Astrocyte (in vitro differentiated cells and primary cell): ENCODE measurements at places on chromosomes 2 and 18. TPM values are rescaled to one million over a fixed set of nuclear protein-coding genes. Genes with fewer than 3 reads are reported as not detected.
A peak's percentile ranks its signal among the peaks of the same experiment; 100 is the strongest.

GRCh38 chr2:88545118-88545517 lies 82.1 kb downstream of the EIF2AK3 start:
- DNase-seq: no peak
- H3K4me1 ChIP-seq: no peaks in the 10 kb centered on the region
- no peak overlapping the region for H3K4me3 ChIP-seq
- no peaks in the 10 kb centered on the region for H3K36me3 ChIP-seq
- H3K27me3 ChIP-seq: peaks cover 7% of the 10 kb centered on the region
- H3K27ac ChIP-seq: no peak overlapping the region

- H3K27me3 ChIP-seq: no peaks in the 10 kb centered on the region
- DNase-seq: no peak
- H3K36me3 ChIP-seq: no peaks in the 10 kb centered on the region
- H3K4me3 ChIP-seq: no peak overlapping the region
These were observed 65.1 kb upstream of the TRIB2 start for GRCh38 chr2:12651641-12652040.

DNA sequence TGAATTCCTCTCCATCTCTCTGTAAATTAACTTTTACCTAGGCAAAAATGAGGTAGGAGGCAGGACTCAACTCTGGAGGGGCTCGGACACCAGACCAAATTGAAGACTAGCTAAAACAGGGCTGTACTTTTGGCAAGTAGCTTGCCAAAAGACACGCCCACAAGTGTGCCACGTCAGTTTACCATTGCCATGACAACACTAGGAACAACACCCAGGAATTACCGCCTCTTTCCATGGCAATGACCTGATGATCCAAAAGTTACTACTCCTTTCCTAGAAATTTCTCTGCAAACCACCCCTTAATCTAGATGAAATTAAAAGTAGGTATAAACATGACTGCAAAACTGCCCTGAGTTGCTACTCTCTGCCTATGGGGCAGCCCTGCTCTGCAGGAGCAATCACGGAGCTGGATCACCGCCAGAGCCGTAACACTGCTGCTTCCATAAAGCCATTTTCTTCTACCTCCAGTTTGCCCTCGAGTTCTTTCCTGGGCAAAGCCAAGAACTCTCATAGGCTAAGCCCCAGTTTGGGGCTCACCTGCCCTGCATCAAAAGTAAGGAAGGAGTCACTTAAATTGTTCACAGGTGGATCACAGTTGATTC lies 66.0 kb upstream of the FAM136A start:
- no peak for DNase-seq
- H3K27me3 ChIP-seq: no peaks in the 10 kb centered on the region
- H3K4me3 ChIP-seq: no peak overlapping the region
- no peak overlapping the region for H3K27ac ChIP-seq

DNA sequence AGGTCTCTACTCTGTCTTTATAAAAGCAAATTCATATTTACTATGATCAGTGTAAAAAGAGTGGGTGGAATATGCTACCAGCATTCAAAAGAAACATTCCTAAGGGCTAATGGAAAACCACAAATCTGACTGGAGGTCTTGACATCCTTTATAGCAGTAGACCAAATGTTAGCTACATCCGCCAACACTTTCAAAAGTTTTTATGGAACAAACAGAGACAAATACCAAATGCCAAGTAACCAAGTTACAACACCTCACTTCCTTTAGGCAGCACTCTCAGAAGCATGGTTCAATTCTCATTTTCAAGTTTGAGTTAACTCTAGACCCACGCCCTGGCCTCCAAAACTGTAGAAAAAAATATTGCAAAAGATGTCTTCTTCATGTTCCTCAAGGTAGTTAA lies 78.3 kb upstream of the SETBP1 start:
- no peak overlapping the region for H3K27ac ChIP-seq
- peak; percentile 89 for DNase-seq
- H3K4me1 ChIP-seq: peaks cover 16% of the 10 kb centered on the region
- no peaks in the 10 kb centered on the region for H3K36me3 ChIP-seq
- no peak overlapping the region for H3K4me3 ChIP-seq

- no peak for DNase-seq
- H3K4me3 ChIP-seq: no peak overlapping the region
- no peaks in the 10 kb centered on the region for H3K36me3 ChIP-seq
- peaks cover 9% of the 10 kb centered on the region for H3K4me1 ChIP-seq
- H3K27ac ChIP-seq: no peak overlapping the region
- peaks cover 15% of the 10 kb centered on the region for H3K27me3 ChIP-seq
These were observed 3.4 kb upstream of the CYP1B1 start for GRCh38 chr2:38079116-38080052.

GRCh38 chr2:184599054-184599871 lies 934 bp downstream of the ZNF804A start:
- H3K27me3 ChIP-seq: no peaks in the 10 kb centered on the region

DNA sequence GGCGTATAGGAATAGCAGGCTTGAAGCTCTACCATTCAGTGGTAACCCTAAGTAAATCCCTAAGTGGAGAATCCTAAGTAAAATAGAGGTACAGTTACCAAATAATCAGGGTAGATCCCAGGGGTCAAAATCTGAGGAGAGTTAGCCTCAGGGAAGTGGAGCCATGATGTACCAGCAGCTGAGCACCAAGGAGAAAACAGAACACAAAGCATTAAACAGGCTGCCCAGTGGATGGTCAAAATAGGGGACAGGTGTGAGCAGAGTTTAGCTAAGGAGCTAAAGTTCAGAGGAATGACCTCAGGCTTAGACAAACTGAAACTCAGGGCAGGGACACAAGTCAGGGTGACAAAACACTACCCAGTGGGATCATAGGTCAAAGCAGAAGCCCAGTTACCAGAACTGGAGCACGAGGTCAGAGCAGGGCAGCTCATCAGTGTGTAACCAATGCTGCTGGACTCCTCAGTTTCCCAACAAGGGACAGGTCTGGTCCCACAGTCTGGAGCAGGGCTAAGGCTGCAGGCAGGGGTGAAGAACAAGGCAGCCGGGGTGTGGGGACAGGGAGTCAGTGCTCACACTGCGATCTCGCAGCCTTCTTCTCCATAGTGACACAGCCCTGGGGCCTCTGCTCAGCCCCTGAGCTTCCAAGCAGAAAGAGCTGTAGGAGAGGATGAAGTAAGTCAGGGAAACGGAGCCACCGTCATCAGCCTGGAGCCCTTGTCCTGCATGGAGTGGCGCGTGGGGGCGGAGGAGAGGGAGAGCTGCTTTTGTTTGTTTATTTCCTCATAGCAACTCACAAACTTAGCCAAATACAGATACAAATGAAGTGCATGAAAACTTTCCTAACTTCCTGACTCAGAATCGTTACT lies 264.0 kb downstream of the MREG start:
- no peak overlapping the region for H3K4me3 ChIP-seq
- DNase-seq: peak; percentile 29
- H3K27me3 ChIP-seq: no peaks in the 10 kb centered on the region
- peaks cover 38% of the 10 kb centered on the region for H3K4me1 ChIP-seq
- no peak overlapping the region for H3K27ac ChIP-seq

DNA sequence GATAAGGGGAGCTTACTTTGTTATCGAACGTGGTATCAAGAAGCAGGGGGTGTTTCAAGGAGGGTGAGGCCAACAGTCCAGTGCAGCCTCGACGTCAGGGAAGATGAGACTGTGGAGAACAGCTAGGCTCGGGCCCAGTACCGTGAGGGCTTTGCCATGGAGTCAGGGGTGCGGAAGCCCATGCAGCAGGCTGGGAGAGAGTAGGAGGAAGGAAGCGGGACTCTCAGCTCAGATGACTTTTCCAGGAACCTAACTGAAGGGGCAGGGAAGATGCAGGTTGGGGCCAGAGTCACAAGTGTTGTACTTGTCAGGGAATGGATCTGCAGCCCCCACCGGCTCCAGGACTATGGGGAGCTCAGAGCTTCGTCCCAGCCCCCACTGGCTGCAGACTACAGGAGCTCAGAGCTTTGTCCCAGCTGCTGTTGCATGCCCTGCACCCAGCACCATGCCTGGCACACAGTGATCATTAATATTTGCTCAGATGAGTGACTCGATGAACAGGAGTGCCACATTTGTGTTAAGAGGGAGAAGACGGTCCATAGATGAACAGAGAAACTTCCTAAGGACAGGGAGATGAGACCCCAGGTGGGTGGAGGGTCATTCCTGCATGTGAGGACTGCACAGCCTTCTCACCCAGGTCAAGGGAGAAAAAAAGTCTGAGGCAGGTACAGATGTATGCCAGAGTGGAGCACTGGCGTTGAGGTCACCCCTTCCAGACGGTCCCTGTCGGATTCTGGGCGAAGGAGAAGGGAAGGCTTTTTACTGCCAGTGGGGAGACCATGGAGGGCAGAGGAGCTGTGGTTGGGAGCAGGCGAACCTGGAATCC lies 36.4 kb downstream of the PTGR3 start:
- H3K4me3 ChIP-seq: no peak overlapping the region
- no peak overlapping the region for H3K27ac ChIP-seq
- H3K4me1 ChIP-seq: no peaks in the 10 kb centered on the region
- H3K36me3 ChIP-seq: no peaks in the 10 kb centered on the region

DNA sequence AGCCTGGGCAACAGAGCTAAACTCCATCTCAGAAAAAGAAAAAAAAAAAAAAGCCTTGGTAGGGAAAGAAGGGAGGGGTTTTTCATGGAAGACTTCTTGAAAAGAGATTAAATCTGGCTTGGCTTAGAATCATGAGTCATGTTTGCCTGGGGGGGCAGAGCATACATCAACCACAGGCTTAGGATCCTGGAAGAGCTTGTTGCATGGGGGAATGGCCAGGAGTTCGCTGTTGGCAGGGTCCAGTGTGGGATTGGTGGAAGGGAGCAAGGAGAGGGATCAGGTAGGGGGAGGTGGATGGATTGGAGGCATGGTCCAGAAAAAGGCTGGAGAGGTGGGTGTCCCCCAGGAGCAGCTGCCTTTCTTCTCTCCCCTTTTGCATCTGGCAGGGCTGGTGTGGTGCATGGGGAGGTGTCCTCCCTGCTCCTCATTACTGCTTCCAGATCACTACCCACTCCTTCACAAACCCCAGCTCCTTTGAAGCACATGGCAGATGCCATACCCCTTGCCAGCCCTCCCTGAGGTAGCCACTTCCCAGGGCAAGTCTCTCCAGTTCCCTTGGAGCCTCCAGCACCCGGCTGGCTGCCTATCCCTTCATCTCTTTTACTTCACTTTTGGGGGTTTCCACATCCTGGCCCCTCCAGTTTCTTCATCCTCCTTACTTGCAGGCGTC lies 2.5 kb downstream of the ARMC9 start:
- no peak overlapping the region for H3K4me3 ChIP-seq
- H3K36me3 ChIP-seq: no peaks in the 10 kb centered on the region
- peak; percentile 81 for DNase-seq
- H3K4me1 ChIP-seq: peaks cover 26% of the 10 kb centered on the region
- peak overlapping the region; percentile 23 for H3K27ac ChIP-seq

GRCh38 chr2:196967116-196967515 lies 40.6 kb upstream of the PGAP1 start:
- H3K27me3 ChIP-seq: no peaks in the 10 kb centered on the region
- no peaks in the 10 kb centered on the region for H3K36me3 ChIP-seq
- no peaks in the 10 kb centered on the region for H3K4me1 ChIP-seq
- no peak overlapping the region for H3K4me3 ChIP-seq
- H3K27ac ChIP-seq: no peak overlapping the region
- DNase-seq: peak; percentile 68

DNA sequence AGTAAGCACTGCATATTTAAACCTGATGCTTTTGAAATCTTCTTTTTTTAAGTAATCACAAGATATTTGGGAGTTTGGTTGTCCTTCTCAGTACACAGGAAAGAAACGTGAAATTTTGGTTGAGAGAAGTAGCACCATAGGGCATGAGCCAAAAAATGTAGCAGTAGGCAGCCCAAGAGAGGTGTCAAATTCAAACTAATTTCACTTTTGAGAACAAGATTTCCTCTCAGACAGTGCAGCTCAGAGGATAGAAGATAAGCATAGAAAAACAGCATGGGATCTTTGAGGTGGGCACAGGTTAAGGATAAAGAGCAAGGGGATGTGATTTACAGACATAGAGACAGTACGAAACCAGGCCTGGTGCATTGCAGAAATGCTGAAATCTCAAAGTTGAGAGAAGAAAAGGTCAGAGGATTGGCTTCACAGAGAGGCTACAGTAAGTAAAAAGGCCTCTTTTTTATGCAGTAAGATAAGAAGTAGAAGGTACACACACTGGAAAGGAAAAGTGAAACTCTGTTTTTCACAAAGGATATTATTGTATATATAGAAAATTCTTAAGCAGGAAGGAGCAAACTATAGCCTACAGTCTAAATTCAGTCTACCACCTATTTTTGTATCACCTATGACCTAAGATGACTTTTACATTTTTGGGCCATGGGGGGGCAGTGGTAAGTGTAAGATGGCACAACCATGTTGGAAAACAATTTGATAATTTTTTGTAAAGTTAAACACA lies 89.8 kb downstream of the PKP4 start:
- no peak overlapping the region for H3K4me3 ChIP-seq
- H3K27ac ChIP-seq: no peak overlapping the region
- H3K36me3 ChIP-seq: no peaks in the 10 kb centered on the region
- no peaks in the 10 kb centered on the region for H3K4me1 ChIP-seq
- no peaks in the 10 kb centered on the region for H3K27me3 ChIP-seq
- DNase-seq: no peak

DNA sequence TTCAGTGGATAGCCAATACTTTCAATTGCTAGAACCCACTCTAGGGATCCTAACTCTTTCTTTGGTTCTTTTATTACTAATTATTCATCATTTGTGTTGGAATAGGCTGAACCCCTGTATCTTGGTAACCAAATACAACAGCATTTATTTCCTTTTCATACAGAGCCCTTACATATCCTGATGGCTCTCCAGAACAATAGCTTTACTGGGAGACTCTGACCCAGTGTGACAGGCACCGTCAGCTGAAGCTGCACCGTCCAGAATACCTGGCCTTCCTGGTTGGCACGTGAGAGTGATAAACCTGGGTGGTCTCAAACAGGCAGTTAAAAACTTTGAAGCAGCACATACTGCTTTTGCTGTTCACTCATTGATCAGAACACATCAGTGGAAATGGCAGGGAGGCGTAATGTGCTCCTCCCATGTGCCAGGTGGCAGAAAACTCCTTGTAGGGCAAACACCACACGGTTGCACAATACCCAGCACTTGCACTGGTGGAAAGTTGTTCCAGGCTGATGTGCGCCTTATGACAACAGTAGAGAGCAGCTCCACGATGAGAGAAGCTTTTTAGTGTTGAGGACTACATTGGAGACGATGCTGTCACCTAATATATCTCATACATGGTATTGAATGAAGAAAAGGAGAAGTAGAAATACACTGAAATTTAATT lies 456.2 kb downstream of the PARD3B start:
- H3K4me3 ChIP-seq: no peak overlapping the region
- no peaks in the 10 kb centered on the region for H3K36me3 ChIP-seq
- DNase-seq: no peak
- no peaks in the 10 kb centered on the region for H3K27me3 ChIP-seq

The ATP5F1A gene
- total RNA-seq: 474 and 484 TPM in 2 replicates

The ZNF521 gene
- total RNA-seq: 43.0 and 48.0 TPM in 2 replicates

The SIX2 gene
- 7.4 and 10.1 TPM in 2 replicates for total RNA-seq

The DSEL gene
- total RNA-seq: 15.9 and 16.5 TPM in 2 replicates

The POLR1B gene
- 21.0 and 26.8 TPM in 2 replicates for total RNA-seq

The TFCP2L1 gene
- total RNA-seq: 0.05 TPM in 1 of 2 replicates, not detected in the other
